ENCODE measurements at places on chromosomes 6 and 20.

DNA sequence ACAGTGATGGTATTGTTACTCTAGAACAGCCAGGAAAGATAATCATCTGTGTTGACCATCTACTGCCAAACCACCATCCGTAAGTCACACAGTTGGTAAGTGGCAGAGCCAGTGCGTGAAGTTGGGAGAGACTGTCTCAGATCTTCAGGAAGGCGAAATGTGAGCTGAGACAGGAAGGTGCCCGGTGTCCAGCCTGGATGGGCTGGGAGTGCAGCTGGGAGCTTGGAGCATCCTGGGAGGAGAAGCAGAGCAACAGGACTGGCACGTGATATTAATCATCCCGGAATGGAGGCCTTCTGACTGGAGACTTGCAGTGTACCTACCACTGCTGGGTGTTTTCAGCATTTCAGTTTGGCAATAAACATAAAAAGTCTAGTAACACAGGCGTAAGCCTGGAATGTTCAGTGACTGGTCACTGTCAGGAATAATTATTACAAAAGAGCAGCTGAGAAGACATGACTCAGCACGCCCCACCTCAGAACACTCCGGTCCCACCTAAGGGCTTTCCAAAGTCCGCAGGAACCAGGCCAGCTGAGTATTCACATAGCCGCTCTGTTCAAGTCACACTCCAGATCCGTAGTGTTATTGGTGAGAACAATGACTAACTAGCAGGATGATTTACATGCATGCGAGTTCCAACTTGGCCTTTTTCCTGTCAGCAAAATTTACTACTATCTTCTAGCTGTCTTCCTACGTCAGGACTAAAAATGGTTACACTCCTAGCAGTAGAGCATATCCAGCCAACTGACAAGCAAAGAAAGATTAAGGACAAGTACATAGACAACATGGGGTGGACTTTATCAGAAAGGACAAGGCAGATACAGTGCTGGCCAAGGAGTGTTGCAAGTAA is 45.1 kb upstream of the PNRC1 start:
- no peak for DNase-seq

DNA sequence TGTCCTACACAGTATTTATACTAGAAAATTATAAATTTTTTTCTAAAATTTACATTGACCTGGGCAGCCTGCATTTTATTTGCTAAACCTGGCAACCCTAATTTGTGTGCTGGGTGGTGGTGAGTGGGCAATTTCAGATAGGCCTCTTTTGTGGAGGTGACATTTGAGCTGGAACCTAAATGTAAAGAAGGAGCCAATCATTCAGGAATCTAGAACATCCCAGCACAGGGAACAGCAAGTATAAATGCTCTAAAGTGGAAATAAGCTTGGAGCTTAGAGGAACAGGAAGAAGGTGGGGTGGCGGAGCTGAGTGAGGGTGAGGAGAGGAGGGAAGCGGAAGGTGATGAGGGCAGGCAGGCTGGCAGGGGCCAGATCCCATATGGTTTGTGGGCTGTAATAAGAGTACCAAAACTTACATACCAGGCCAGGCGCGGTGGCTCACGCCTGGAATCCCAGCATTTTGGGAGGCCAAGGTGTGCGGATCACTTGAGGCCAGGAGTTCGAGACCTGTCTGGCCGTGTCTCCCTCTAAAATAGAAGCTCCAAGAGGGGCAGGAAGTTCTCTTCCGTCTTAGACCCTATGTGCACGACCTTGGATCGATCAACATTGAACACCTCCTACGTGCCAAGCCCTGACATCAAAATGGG is 549 bp upstream of the CSE1L start:
- DNase-seq = no peak

DNA sequence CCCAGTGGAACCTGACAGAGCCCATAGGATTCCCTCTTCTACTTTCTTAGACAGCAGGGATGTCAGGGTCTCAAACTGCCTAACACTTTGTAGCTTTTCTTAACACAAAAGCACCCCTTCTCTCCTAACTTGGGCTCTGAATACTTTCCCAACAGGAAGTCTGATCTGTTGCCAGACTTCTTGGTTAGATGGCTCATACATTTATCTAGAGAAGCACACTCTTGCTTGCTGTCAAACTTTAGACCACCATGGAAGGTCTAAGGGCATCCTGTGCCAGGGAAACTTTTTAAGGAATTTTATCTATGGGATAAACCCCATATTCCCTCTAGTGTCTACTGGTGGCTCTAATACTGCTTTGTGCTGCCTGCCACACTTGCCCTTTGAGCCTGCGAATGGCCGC is 3.3 kb upstream of the C6orf136 start:
- DNase-seq = no peak

- DNase-seq = peak; percentile 25
These were observed 31.4 kb downstream of the LINC00237 start for GRCh38 chr20:21074605-21075336.

- no peak for DNase-seq
These were observed at the start of gene GJA1 for GRCh38 chr6:121435444-121436069. Gene GJA1, plus strand, starts transcription at chr6:121435646. Its CDS starts 11,202 bp downstream, at chr6:121446848.

GRCh38 chr20:54306985-54307710 is 99.3 kb downstream of the PFDN4 start:
- no peak for DNase-seq

GRCh38 chr6:63394656-63395308 is 75.0 kb upstream of the LGSN start:
- no peak for DNase-seq

- DNase-seq = no peak
These were observed 898.0 kb upstream of the EYS start for GRCh38 chr6:66605011-66605410.

DNA sequence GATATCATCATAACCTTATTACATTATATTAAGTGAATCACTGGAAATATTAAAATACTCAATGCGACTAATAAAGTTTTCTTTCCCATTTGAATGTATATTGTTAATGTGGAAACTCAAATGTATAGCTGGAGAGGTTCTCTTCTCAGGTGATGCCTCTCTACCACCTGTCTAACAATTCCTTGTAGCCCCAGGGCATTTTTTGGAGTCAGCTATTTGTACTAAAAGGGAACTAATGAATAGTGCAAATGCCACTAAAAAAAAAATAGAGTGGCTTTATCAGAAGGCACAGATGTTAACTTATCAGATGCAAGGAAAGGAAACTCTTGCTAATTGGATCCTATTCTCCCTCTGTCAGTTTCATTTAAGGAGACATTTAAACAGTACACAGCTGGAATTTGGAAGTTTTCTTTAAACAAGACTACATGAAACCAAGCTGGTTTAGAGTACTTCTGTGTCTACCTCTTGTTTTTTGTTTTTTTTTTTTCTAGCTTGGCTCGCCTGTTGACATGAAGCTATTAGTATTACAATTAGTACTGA is 897.0 kb upstream of the SLC35B3 start:
- no peak for DNase-seq

DNA sequence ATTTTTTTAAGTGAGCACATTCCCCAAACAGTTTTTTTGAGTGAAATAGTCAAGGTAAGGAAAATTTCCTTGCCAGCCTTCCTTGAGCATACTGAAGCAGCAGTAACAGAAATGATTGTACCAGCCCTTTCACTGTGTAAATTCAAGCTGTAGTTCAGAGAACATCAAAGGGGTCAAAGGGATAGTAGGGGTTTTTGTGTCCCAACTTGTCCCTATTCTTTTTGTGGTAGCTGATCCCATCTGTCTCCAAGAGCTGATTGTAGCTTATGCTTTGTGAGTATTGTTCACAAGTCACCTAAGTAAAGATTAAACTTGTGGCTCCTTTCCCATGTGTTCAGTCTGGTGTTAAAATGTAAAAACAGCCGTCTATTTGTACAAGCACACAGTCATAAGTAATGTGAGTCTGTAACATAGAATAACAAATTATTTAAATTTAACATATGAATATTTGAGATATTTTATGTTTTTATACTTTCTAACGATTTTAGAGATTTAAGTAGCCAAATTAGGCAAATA is 185.0 kb downstream of the CENPW start:
- no peak for DNase-seq

DNA sequence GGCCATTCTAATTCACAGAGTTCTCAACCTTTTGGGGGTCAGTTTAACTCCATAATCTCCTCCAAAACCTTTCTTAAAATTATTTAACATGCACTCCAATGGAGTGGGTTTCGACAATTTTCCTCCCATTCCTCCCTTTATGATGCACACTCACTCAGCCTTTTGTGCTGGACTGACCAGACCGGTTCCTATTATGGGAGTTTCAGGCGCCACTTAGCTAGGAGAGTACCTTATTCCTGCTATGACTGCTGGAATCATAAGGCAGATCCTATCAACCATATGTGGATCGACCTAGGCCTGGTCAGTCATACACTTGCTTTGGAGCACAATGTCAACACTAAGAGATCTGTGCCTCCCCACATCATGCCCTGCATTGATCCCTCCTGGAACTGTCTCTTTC is 63.9 kb upstream of the MOCS1 start:
- DNase-seq = no peak

DNA sequence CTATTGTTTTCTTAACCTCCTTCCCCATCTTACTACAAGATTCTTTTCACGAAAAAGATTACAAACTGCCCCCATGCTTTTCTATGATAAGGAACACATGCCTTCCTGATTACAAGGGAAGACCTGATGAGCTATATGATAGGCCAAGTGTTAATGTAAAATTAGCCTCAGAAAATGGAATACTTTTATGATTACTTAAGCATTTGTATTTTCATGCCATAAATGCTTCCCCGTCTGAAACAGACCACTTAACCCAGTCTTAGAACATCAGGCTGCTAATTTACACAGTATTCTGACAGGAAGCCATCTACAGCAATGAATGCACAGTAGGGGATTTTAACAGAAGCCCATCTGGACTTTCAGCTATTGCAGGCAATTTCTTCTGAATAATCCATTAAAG is 274.9 kb downstream of the HAO1 start:
- DNase-seq = no peak

- no peak for DNase-seq
These were observed 29.3 kb upstream of the FAM83B start for GRCh38 chr6:54817236-54817635.

DNA sequence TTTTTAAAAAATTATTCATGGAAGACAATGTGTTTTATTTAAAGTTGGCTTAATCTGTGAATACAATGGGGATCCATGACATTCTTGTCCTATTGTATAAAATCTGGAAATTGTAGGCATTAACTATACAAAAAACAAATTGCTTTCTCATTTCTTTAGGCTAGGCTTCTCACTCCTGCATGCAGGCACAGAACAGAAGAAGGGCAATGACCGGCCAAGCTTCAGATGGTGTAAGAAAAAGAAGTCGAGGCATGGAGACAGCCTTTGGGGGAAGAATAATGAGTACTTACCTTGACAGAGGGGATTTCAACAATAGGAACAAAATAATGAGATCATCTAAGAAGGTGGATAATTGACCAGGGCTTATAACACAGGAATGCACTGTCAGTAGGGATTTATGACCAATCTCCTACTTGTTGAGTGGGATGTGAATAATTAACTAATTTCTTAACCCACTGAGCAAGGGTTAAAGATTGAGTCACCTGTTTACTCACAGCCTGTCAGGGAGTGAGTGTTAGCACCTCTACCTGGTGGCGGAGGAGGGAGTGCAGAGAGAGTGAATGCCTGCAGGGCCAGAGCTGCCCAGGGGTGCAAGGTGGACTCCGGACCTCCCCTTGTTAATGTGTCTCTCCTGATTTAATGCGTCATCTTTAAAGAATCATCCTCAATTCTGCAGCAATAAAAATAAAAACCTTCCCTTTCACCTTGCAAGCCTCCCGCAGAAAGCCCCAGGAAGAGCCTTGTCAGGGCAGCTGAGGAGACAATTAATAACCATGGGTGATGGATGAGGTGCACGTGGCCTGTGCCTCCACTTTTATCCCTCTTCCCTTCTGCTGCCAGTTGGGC is 3.9 kb downstream of the SLC22A2 start:
- no peak for DNase-seq

GRCh38 chr6:100392423-100392822 is 72.3 kb downstream of the SIM1 start:
- DNase-seq = no peak

DNA sequence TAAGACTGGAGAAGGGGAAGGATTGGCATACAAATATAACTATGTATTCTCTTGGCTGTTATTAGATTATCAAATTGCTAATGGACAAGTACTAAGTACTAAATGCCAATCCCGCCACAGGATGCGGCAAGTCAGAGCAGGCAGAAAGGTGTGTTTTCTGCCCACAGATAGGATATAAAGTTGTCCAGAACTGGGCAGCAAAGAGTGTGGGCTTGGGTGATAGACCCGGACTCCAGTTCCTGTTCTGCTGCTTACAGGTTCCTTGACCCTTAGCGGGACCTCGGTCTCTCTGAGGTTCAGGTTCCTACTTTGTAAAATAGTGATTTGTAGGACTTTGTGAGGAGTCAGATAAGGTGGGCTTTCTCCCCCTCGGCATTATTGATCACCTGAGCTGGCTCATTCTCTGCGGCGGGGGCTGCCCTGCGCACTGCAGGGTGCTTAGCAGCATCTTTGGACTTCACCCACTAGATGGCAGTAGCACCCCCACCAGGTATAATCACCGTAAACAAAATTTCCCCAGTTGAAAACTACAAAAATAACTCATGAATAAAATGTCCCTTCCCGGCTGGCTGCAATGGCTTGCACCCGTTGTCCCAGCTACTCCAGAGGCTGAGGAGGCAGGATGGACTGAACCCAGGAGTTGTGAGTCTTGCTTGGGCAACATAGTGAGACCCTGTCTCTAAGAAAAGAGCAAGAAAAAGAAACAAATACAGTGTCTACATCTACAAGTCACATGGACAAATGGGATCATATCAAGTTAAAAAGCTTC is 193.1 kb downstream of the DOK5 start:
- DNase-seq = peak; percentile 16

- no peak for DNase-seq
These were observed 359.0 kb downstream of the ZFAND3 start for GRCh38 chr6:38178584-38178886.

DNA sequence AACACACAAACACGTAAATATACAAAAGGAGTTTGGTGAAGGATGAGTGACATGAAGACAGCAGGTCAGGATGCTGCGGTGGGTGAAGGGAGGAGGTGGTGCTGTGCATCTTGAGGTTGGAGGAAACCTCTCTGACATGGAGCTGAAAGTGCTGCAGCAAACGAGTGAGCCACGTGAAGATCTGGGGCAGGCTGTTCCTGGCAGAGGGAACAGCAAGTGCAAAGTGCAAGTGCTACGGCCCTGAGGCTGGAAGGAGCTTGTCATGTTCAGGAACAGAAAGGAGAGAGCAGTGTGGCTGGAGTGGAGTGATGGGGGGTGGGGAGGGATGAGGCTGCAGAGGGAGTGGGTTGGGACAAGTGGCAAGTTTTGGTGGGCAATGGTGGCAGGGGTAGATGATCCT is 24.8 kb upstream of the ANGPT4 start:
- DNase-seq = no peak

DNA sequence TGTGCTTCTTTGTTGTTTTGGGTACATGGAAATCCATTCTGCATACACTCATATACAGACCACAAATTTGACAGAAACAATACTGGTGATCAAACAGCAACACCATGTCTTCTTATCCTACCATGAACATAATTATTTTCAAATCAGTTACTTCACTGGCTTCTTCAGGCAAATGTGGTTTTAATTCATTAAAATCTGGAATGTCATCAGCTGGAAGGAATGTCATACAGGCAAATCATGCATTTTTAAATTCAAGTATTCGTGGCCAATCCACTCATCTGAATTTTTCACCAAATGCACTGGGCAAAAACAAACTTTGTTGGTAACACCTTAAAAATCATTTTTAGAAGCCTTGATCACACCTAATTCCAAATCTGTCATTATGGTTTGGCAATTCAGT is 59.3 kb downstream of the KIF6 start:
- no peak for DNase-seq
